ENCODE measurements at places on chromosomes 7 and 10. TPM values are rescaled to one million over a fixed set of nuclear protein-coding genes. Genes with fewer than 3 reads are reported as not detected.

Gene C10orf67
- not detected for total RNA-seq

Gene FGFBP3
- 0.47 TPM for total RNA-seq

Gene CHST3
- total RNA-seq, result 16.9 TPM

Gene CDNF
- total RNA-seq, result 1.5 TPM

Gene ZSCAN25
- total RNA-seq, result 11.0 TPM

Gene MOGAT3
- total RNA-seq, result not detected

Gene CUZD1
- 0.47 TPM for total RNA-seq

Gene LBX1
- under 0.01 TPM for total RNA-seq

Gene COX19
- total RNA-seq, result 9.5 TPM

Gene MUC12
- 0.34 TPM for total RNA-seq

Gene HOXA7
- total RNA-seq, result not detected

Gene CCT6A
- total RNA-seq, result 178 TPM

Gene ELMO1
- total RNA-seq, result 0.16 TPM

Gene NME8
- total RNA-seq, result not detected

Gene FGFR2
- under 0.01 TPM for total RNA-seq

Measured in bronchial smooth muscle cell (primary cell).